H9 (cell line): ENCODE measurements at places on chromosomes 7 and 10. TPM values are rescaled to one million over a fixed set of nuclear protein-coding genes. Genes with fewer than 3 reads are reported as not detected.

OR13A1 gene
- total RNA-seq = 0.13 and 0.15 TPM in 2 replicates

OR2A5 gene
- not detected in 2 replicates for total RNA-seq

CPVL gene
- 26.9 and 28.0 TPM in 2 replicates for total RNA-seq

TMEM273 gene
- total RNA-seq = not detected in 2 replicates

ADCYAP1R1 gene
- total RNA-seq = 7.4 and 8.9 TPM in 2 replicates

AGR3 gene
- not detected in 2 replicates for total RNA-seq

EGR2 gene
- total RNA-seq = 2.6 and 3.0 TPM in 2 replicates

MMRN2 gene
- 1.0 and 1.4 TPM in 2 replicates for total RNA-seq

LIPN gene
- not detected in 2 replicates for total RNA-seq

PTPN20 gene
- total RNA-seq = not detected in 2 replicates

OR2A42 gene
- not detected in 2 replicates for total RNA-seq

NEUROG3 gene
- not detected in 2 replicates for total RNA-seq

C7orf25 gene
- total RNA-seq = 2.9 and 3.8 TPM in 2 replicates

ZNF467 gene
- 0.31 and 0.35 TPM in 2 replicates for total RNA-seq

ATG9B gene
- total RNA-seq = 1.5 and 2.0 TPM in 2 replicates

MRC1 gene
- not detected in 2 replicates for total RNA-seq

SPDYE2 gene
- not detected in 2 replicates for total RNA-seq

LRCH4 gene
- total RNA-seq = 36.8 and 39.1 TPM in 2 replicates

GNAT3 gene
- not detected in 2 replicates for total RNA-seq

PGAM2 gene
- 5.6 and 8.7 TPM in 2 replicates for total RNA-seq

MTURN gene
- 3.4 and 5.5 TPM in 2 replicates for total RNA-seq

ACTL6B gene
- 0.33 and 0.50 TPM in 2 replicates for total RNA-seq

NAT16 gene
- total RNA-seq = 0.50 and 0.88 TPM in 2 replicates

SSC4D gene
- 14.8 and 16.4 TPM in 2 replicates for total RNA-seq

MACROH2A2 gene
- 11.3 and 12.1 TPM in 2 replicates for total RNA-seq

TSPAN12 gene
- total RNA-seq = 6.6 and 8.7 TPM in 2 replicates

HMX3 gene
- total RNA-seq = 0.20 TPM in 1 of 2 replicates, not detected in the other

SLC29A4 gene
- total RNA-seq = 12.4 and 13.3 TPM in 2 replicates

GRB10 gene
- 106 and 108 TPM in 2 replicates for total RNA-seq

VWC2 gene
- total RNA-seq = 0.02 TPM in 2 replicates

LEP gene
- total RNA-seq = not detected in 2 replicates

ERVW-1 gene
- 0.09 TPM in 1 of 2 replicates, not detected in the other for total RNA-seq

LRRC18 gene
- total RNA-seq = not detected in 2 replicates

PHYHIPL gene
- total RNA-seq = 0.18 and 0.44 TPM in 2 replicates

ANXA8 gene
- total RNA-seq = 0.22 TPM in 2 replicates

OGDHL gene
- total RNA-seq = 21.9 and 22.6 TPM in 2 replicates

GTF2IRD2 gene
- total RNA-seq = 9.1 and 9.8 TPM in 2 replicates

CALCR gene
- 0.44 and 0.52 TPM in 2 replicates for total RNA-seq

NUDT13 gene
- 1.5 and 1.6 TPM in 2 replicates for total RNA-seq

OR2A12 gene
- total RNA-seq = not detected in 2 replicates

TEX47 gene
- total RNA-seq = not detected in 2 replicates

TYSND1 gene
- 12.8 and 13.4 TPM in 2 replicates for total RNA-seq

GPR141 gene
- 0.50 and 0.55 TPM in 2 replicates for total RNA-seq

MACC1 gene
- 9.8 and 11.0 TPM in 2 replicates for total RNA-seq

SPDYE18 gene
- not detected in 2 replicates for total RNA-seq

SPDYE8 gene
- total RNA-seq = not detected in 2 replicates

SPDYE11 gene
- total RNA-seq = not detected in 2 replicates

TAS2R41 gene
- not detected in 2 replicates for total RNA-seq

PRR15 gene
- total RNA-seq = 15.1 and 15.5 TPM in 2 replicates

BCCIP gene
- 119 and 121 TPM in 2 replicates for total RNA-seq

TPK1 gene
- total RNA-seq = 3.1 and 4.2 TPM in 2 replicates

GPAM gene
- total RNA-seq = 16.0 and 18.1 TPM in 2 replicates

ASIC3 gene
- total RNA-seq = 1.7 and 2.3 TPM in 2 replicates

ZNF804B gene
- total RNA-seq = not detected in 2 replicates

SYT15B gene
- 0.24 TPM in 1 of 2 replicates, not detected in the other for total RNA-seq

RTKN2 gene
- total RNA-seq = 14.4 and 14.5 TPM in 2 replicates

ACBD5 gene
- 14.2 and 15.8 TPM in 2 replicates for total RNA-seq

FAM180A gene
- not detected in 2 replicates for total RNA-seq

GSAP gene
- 1.6 and 1.9 TPM in 2 replicates for total RNA-seq
